Suprapubic skin (tissue), 4 donors: ENCODE measurements at places on chromosomes 4 and X. TPM values are rescaled to one million over a fixed set of nuclear protein-coding genes. Genes with fewer than 3 reads are reported as not detected.

- no peak for DNase-seq
Measured at GRCh38 chrX:18945483-18945882, 38.4 kb downstream of the PHKA2 start.

DNA sequence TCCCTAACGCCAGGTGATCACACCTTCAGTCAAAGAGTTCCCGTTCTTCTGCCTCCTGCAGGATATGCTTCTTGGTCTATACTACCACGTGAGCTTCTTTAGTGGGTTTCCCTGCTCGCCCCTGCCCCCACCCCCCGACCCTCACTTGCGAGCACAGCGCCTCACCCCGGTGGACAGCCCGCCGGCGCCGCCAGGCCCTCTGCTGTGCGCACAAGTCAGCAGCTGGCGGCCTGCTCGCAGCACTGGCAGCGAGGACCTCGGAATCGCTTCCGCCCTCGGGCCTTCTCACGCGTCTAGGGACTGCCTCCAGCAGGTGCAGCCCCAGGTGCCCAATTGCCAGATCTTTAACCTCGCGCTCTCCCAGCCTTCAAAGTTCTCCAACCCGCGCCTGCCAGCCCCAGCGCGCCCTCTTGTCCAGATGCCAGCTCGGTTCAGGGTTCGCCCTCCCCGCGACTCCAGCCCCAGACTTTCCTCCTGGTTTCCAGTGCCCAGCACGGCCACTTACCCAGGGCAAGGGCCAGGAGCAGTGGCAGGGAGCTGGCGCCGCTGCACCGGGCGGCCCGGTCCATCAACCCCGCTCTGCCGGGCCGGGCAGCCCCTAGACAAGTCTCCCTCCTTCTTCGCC lies 454 bp downstream of the BTC start:
- peak; percentile 60 for DNase-seq

DNA sequence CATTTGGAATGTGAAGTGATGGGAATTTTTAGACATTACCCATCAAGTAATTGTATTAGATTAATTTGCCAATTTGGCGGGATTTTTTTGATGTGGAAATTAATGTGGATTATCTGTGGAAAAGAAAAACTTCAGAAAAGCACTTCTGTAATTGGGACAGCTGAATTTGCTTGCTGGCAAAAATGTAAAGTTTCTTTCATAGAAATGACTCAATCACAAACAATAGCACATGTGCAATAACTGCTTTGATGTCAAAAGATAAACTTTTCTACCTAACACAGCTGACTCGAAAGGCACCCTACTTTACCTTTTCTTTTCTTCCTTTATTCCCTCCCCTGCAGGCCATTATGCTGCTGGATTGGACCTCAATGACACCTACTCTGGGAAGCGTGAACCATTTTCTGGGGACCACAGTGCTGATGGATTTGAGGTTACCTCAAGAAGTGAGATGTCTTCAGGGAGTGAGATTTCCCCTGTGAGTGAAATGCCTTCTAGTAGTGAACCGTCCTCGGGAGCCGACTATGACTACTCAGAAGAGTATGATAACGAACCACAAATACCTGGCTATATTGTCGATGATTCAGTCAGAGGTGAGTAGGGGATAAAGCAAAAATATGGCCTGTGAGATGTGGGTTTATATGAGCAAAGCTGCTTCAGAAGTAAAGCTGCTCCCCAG lies 1.4 kb downstream of the AREG start:
- no peak for DNase-seq

DNA sequence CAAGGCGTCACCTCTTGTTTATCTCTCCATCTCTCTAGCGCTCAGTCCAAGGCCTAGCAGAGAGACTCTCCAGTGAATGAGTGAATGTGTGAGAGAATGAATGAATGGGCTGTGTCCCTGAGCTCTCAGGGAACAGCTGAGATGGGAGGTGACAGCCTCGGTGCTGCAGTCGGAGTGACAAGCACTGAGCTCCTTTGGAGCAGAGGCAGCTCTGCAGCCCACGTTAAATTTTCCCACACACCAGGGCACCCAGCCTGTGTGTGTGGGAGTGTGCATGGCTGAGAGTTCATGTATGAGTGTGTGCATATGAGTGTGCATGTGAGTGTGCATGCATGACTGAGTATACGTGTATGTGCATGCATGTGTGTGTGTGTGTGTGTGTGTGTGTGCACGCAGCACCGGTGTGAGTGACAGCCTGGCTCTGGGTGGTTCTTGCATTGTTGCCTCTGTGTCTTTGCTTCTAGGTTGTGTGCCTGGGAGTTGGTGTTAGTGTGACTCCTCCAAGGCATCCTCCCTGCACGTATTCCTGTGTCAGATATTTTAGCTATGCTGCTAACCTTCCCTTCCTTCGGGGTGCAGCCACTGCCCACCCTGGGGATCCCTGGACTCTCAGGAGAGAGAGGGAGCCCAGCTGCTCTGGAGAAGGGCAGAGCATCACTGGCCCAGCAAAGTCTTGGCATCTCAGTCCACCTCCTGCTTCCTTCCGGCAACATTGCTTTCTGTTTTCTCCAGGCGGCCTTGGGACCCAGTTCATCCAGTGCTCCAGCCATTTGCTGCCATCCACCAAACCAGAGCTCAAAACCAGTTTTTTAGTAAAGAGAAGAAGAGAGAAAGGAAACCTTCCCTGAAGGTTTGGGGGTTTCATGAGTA lies 98.6 kb downstream of the PPP2R2C start:
- no peak for DNase-seq

HTN3 gene
- not detected for total RNA-seq

FAM47E gene
- 0.34 TPM for total RNA-seq

XK gene
- total RNA-seq = 2.3 TPM

MAGEA12 gene
- total RNA-seq = not detected
